ENCODE measurements at places on chromosomes 6 and 20.

GRCh38 chr6:70980727-70981126, 23.9 kb upstream of the B3GAT2 start:
- no peak for DNase-seq

DNA sequence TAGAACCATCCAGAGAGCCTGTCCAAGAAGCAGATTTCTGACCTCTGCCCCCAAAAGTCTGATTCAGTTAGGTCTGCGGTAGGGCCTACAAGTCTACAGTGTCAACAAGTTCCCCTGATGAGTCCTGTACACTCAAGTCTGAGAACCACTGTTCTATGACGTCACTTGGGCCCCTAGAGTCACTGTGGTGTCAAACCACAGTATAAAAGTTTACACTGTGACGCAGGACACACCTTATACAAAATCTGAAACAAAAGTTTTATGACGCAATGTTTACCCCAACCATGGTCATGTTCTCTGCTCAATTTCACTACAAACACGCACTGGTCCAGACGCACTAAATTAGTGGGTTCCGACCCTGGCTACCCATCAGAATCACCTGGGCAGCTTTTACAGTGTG, 17.9 kb downstream of the SLA2 start:
- DNase-seq: no peak

GRCh38 chr6:14055541-14055940, 62.0 kb upstream of the CD83 start:
- DNase-seq: no peak

DNA sequence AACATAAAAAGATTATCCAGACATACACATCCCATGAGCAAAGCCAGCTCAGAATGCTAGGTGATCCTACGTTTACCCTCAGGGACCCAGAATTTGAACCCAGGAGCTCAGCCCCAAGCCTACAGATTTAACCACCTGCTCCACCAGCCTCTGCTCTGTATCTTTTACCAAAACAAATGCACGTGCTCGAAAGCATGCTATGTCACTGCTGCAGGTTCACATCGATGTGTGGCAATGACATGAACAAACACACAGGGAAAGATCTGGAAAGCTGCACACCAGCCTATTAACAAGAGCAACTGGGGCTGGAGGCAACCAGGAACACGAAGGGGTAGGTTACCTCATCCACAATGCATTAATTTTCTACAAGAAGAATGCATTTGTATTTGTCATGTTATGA, 32.1 kb downstream of the PREX1 start:
- no peak for DNase-seq

GRCh38 chr20:48834278-48834677, 6.5 kb upstream of the PREX1 start:
- no peak for DNase-seq

DNA sequence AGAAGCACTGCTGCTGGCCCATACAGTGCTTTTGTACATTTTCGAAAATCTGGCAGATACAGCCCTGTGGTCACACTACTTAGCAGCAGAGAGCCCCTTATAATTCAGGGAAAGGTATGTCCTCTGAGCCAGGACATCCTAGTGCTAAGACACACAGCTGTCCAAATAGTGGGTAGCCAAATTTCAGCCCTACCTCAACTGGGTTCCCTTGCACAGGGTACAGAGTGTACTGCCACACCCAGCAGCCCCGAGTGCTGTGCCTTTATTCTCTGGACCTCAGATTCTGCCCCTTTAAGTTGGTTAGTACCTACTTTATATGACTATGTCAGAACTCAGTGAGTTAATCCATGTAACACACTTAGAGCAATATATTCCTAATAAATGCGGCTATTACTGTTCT, 47.6 kb downstream of the PRPH2 start:
- DNase-seq: no peak

DNA sequence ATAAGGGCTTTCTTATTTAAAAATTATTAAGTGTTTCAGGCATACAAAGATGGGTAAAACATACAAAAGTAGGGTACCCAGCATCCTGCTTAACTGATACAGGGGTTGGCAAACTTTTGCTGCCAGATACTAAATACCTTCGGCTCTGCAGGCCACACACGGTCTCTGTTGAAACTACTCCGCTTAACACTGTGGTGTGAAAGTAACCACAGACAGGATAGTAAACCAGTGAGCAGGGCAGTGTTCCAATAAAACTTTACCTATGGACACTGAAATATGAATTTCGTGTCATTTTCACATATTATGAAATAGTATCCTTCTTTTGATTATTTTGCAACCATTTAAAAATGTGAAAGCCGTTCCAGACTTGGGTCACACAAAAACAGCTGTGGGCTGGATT, 92.4 kb downstream of the EYA2 start:
- DNase-seq: peak; percentile 2

- no peak for DNase-seq
These were observed 520 bp downstream of the SLC24A3 start for GRCh38 chr20:19212821-19213502.
